Cardiac septum (tissue), 1 donor: ENCODE measurements at places on chromosomes 4 and X. TPM values are rescaled to one million over a fixed set of nuclear protein-coding genes. Genes with fewer than 3 reads are reported as not detected.

Gene CYP4V2
- 20.4 TPM for total RNA-seq

Gene RUFY3
- total RNA-seq: 26.1 TPM

Gene RTL9
- 0.35 TPM for total RNA-seq

Gene ADGRL3
- 15.3 TPM for total RNA-seq

Gene NR3C2
- 17.3 TPM for total RNA-seq

Gene UGT2B15
- total RNA-seq: not detected

Gene GPC3
- total RNA-seq: 1.6 TPM

Gene CXorf58
- total RNA-seq: not detected

Gene SOX3
- total RNA-seq: not detected

Gene FAM114A1
- total RNA-seq: 26.1 TPM

Gene CT45A2
- not detected for total RNA-seq

- DNase-seq: no peak
Measured at GRCh38 chr4:25818371-25818871, 44.4 kb downstream of the SEL1L3 start.

DNA sequence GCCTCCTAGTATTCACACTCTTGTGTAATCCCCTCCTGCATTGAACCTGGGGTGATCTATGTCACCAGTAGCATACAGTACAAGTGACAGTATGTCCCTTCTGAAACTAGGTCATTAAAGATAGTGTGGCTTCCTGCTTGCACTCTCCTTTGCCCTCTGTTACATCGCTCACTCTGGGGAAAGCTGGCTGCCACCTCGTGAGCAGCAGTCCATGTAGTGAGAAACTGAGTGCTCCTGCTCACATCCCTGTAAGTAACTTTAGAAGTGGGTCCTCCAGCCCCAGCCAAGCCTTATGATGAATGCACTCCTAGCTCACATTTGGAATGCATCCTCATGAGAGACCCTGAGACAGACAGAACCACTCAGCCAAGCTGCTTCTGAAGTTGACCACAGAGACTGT is 89.8 kb upstream of the TNIP3 start:
- DNase-seq: no peak

GRCh38 chrX:110796407-110796697 is 735 bp upstream of the CHRDL1 start:
- DNase-seq: no peak

DNA sequence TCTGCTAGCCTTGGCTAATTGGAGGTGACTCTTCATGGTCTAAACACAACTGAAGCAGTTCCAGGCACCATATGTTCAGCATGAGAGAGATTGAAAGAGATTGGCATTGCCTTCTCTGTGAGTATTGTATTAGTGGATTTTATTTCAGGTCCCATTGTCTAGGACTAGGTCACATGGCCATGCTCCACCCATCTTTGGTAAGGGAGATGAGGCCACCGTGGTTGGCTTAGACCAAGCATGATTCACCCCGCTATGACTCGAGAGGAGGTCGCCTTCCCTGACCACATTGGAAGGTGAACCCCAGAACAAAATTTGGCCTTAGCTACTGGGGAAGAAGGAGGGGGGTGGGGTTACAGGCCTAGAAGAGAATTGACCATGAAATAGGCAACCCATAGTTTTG is 109.9 kb upstream of the BCOR start:
- DNase-seq: no peak

GRCh38 chr4:65599340-65599739 is 70.9 kb downstream of the EPHA5 start:
- no peak for DNase-seq

- no peak for DNase-seq
Measured at GRCh38 chrX:30278365-30278764, 30.8 kb downstream of the NR0B1 start.

DNA sequence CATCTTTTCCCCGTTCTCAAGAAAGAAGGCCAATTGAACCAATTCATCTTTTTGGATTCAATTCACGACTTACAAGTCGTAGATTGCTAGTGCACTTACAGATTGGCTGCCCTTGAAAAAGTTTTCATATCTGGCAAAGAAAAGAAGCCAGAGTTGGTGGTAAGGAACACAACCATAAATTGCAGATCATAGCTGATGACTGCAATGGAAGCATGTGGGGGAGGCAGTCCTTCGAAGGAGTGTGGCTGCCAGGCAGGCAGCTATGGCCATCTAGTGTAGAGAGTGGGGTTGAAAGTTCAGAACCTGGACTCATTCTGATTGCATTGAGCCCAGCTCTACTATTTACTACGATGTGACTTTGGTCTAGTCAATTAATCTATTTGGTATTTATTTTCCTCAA is 4.5 kb downstream of the GPM6A start:
- no peak for DNase-seq

- no peak for DNase-seq
Measured at GRCh38 chr4:38328989-38329729, 334.8 kb upstream of the KLF3 start.

GRCh38 chr4:28350485-28350884 is 1489.8 kb downstream of the STIM2 start:
- no peak for DNase-seq

- no peak for DNase-seq
Measured at GRCh38 chr4:11549525-11549924, 120.8 kb upstream of the HS3ST1 start.

- DNase-seq: no peak
Measured at GRCh38 chr4:142150483-142150882, 514.1 kb downstream of the IL15 start.

DNA sequence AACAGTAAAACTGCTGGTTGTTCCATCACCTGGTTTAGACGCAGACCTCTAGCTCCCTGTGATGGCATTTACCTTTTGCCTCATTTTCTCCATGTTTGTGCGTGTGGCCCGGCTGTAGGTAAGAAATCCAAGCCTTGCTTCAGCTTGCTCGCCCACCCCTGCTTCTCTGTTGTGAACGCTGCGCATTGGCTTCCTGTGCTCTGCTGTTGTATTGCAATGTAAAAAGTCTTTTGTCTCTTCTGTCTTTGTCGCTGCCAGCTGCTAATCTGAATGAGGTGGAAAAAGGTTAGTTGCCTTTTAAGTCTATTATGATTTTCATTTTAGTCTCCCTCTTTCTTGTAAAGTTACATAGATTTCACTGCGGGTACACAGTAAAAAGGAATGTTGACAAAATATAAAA is 127.3 kb upstream of the PACRGL start:
- no peak for DNase-seq

GRCh38 chr4:84249521-84249920 is 249.6 kb downstream of the NKX6-1 start:
- DNase-seq: no peak

DNA sequence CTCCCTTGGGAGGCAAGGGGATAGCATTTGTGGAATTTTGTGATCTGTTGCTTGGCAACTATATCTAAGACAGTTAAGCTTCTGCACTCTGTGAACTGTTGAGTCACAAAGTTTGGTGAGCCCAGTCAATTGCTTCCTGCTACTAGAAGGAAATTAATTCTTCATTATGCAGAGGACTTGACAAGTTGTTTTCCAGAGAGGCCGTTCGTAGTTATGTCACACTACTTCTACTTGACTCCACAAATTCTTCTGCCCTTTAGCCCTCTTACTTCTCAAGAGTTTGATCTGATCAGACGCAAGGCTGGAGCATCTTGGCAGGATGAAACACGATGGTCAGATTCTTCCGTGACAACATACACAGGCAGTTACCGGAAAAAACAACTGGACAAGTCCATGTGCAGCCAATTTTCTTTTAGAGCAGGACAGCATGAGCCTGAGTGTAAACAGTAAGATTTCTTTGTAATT is at the start of gene C4orf51:
TSS of gene C4orf51 (plus strand) at position 156 of the 465 bp plus-strand sequence. CDS start at position 214, 58 bp downstream.
- no peak for DNase-seq

- peak; percentile 26 for DNase-seq
Measured at GRCh38 chrX:19545651-19546050, 30.3 kb upstream of the MAP3K15 start.

DNA sequence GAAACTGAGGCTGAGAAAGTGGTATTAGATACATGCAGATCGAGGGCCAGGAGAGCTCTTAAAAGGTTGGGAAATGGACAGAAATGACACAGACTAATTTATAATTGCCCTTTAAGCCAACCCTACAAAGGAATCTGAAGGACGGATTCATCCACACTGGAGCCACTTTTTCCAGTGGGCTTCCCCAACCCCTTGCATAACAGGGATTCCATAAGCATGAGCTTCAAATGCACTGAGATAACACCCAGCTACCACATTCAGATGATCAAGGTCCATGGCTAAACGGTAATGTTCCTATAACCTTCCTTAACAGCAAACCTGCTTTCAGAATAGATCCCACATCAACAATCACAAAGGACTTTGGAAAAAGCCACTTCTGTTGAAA is 34.2 kb downstream of the PLAC1 start:
- no peak for DNase-seq

- no peak for DNase-seq
Measured at GRCh38 chrX:151984902-151985301, 10.4 kb upstream of the GABRE start.

GRCh38 chrX:86370927-86371326 is 222.7 kb downstream of the DACH2 start:
- no peak for DNase-seq

- no peak for DNase-seq
Measured at GRCh38 chr4:116632269-116632668, 453.1 kb downstream of the TRAM1L1 start.

GRCh38 chr4:3689006-3689405 is 77.2 kb upstream of the ADRA2C start:
- no peak for DNase-seq

GRCh38 chrX:46812445-46812844 is 24.4 kb upstream of the RP2 start:
- no peak for DNase-seq

DNA sequence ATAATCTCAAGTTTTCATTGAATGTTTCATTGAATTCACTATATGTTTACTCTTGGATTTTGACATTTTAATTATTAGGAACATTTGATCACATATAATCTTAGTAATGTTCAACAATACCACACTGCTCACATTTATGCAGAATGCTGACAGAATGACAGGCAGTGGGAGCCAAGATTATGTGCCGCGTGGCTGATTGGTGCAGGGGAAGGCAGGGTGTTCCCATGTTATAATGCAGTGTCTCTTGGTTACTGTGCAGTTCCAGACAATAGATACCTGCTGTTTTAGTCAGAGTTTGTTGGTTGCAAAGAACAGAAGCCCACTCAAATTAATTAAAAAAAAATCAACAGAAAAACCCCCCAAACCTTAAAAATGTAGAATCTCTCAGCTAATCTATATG is 33.0 kb downstream of the FHIP1A start:
- DNase-seq: no peak

- peak; percentile 82 for DNase-seq
Measured at GRCh38 chr4:145936142-145936996, 2.3 kb downstream of the ZNF827 start.

DNA sequence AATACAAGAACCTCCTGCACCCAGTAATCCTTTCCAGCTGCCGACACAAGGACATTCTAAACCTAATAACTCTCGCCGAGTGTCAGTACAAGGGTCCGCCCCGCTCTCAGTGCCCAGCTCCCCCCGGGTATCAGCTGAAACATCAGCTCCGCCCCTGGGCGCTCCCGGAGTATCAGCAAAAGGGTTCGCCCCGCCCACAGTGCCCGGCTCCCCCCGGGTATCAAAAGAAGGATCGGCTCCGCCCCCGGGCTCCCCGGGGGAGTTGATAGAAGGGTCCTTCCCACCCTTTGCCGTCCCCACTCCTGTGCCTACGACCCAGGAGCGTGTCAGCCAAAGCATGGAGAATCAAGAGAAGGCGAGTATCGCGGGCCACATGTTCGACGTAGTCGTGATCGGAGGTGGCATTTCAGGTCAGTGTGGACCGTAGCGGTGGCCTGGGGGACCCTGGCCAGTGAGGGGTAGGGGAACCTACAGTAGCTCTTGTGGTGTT is at the start of gene MAOA:
TSS of gene MAOA (plus strand) at position 295 of the 490 bp plus-strand sequence. CDS start at position 338, 43 bp downstream.
- DNase-seq: peak; percentile 82

- DNase-seq: no peak
Measured at GRCh38 chrX:155216940-155217440, 730 bp downstream of the VBP1 start.

DNA sequence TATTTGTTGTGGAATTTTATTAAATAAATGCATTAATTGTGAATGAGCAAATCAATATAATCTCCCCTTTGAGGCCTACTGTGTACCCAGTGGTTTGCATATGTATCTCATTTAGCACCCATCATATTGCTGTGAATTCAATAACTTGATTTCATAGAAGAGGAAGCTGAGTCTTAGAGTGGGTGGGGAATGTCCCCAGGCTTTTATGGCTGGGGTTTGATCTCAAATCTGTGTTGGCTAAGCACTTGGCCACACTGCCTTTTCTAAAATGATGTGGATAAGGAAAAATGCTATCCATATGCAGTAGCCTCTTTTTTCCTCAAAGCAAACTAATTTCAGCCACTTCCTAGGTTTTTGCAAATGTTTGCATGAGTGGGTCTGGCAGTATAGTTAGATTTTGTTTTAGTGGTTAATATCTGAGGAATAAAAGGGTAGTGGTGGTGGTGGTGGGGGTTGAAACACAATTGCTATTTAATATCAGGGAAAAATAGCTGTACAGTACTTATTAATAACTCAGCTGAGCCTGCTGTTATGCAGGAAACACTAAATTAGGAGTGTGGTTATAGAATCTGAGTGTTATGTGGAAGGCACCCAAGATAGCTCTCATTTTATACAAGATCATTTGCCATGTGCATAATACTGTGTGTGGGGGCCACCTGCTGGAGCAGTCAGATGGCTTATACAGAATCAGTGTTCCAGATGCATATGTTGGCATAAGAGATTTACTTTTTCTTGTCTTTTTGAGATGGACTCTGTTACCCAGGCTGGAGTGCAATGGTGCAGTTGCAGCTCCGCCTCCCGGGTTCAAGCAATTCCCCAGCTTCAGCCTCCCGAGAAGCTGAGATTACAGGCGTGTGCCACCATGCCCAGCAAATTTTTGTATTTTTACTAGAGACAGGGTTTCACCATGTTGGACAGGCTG is 108.0 kb downstream of the TMEM131L start:
- DNase-seq: no peak

DNA sequence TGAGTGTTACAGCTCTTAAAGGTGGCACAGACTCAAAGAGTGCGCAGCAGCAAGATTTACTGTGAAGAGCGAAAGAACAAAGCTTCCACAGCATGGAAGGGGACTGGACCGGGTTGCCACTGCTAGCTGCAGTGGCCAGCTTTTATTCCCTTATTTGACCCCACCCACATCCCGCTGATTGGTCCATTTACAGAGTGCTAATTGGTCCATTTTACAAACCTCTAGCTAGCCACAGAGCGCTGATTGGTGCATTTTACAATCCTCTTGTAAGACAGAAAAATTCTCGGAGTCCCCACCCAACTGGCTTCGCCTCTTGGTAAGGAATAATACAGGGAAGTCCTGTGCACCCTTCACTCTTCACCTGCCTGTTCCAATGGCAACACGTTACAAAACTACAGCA is 1.9 kb upstream of the SHROOM2 start:
- no peak for DNase-seq

DNA sequence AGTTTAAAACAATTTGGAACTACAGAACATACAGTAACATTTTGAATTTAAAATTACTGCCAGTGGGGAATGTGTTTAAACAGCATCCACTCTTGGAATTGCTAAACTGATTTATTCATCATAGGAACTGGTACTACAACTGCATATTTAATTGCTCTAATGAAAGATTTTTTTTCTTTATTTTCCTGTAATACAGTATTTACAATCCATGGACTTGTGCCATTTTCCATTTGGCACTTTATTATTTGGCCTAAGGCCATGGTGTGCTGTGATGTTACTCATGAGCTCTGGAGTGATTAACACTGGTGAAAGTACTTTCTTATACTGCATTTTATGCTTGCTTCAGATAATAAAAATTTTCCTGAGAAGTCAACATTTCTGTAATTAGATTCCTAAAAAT is 69.7 kb upstream of the NUDT6 start:
- DNase-seq: no peak

- DNase-seq: no peak
Measured at GRCh38 chrX:27548624-27549023, 41.5 kb upstream of the DCAF8L2 start.
